ENCODE measurements at places on chromosomes 16 and 17.

DNA sequence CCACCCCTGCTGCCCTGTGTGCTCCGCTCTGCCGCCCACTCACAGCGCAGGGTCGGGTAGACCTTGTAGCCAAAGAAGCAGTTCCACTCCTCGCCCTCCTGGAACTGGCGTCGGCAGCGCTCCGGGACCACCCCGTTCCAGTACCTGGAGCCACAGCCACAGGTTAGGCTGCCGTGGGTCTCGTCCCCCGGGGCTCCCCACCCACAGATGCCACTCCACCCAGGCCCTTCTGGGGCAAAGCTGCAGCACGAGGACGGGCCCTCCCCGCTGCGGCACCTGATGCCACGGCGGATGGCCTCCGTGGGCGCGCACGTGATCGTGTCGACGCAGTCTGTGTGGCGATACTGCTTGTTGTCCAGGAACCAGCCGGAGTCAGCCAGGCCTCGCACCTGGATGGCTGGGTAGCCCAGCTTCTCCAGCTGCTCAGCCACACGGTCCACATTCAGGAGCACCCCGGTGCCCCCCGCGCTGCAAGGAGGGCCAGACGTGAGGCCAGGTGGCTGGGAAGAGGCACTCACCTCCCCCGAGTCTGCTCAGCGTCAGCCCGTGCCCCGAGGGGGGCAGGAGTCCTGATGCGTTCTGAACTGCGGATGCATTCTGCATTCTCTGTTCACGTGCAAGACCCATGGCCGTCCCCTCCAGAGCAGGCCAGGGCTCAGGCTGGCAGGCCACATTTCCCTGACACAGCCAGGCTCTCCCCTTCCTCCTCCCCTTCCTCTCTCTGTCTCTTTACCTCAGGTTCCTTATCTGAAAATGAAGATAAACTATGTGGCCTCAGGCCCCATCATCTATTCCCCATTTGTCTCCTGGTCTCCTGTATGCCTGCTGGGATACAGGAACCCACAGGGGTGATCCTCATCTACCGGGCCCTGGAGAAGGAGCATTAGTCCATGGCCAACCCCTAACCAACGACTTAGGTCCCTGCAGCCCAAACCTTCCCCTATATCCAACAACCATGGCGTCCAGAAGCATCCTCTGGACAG is 4.1 kb downstream of the NOTUM start:
- no peak for DNase-seq

- no peak for DNase-seq
Observed at GRCh38 chr17:70912716-70913485, 743.6 kb downstream of the KCNJ2 start.

DNA sequence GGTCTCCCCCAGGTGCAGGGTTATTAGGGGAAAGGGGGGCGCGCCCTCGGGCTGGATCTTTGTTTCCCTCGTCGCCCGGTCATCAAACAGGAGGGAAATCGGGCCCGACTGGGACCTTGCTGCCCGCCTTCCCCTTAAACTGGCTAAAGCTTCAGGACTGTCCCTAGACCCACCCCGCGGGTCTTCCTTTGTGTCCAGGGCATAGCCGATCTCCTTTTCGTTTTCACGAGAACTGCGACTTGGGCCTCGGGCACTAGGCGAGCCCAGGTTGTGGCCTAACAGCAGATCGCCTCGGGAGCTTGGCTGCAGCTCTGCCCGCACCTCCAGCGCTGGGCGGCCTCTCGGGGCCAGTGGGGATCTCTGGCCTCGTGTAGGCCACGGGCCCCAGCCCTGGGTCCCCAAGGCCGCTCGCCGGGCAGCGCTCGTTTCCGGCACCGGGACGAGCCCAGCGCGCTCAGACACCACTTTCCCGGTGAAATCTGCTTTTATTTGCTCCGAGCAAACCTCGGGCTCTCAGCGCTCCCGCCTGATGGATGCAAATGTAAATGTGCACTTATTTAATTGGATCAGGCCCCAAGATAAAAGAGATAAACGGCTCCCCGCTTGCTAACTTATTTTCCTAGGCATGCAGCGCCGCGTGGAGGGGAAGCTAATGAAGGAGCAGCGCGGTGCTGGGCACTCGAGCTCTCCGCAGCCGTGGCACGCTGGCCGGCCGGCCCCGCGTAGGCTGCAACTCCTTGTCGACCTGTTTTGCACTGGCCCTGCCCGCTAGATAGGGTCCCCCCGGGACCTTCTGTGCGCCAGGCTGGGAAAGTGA is 7.8 kb downstream of the IRX5 start:
- DNase-seq = no peak

DNA sequence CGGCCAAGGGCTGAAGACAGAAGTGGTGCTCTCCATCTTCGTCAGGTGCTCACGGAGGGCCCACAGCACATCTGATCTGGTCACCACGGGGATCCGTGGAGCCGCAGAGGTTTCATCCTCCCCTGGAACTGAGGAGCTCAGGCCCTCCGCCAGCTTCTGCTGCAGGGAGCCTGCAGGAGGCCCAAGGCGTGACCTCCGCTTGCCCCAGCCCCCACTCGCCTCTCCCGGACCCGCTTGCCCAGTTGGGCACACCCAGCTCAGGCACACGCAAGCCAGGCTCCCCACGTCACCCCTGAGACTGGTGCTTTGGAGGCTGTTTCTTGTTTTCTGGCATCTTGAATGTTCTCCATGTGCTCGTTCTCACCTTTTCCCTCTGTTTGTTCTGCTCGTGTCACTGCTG is 39.4 kb upstream of the CHMP6 start:
- no peak for DNase-seq

DNA sequence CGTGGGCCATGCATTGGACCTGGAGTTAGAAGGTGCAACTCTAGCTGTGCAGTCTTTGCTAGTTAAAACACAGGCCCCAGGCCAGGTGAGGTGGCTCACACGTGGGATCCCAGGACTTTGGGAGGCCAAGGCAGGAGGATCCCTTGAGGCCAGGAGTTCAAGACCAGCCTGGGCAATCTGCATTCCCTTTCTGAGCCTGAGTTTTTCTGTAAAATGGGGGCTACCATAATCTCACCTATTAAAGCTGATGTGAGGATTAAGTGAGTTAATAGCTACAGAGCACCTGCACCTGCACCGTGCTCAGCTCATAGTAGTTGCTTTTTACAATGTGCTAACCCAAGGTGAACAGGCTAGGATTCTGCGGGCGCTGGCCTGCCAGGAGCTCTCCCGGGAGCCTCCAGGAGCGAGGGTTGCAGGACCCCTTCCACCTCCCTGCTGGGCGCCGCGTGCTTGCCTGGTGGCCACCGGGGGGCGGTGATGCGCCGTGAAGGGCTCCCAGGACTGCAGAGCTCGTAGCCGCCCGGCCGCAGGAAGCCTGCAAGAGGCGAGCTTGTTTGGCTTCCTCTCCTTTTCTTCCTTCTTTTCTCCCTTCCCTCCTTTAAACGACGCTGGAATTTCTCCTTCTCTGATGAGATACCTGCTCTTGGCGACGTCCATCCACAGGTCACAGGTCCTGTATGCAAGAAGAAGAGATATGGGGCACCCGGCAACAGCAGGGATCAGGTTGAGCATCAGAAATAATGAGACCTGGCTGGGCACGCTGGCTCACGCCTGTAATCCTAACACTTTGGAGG is 51.3 kb downstream of the ZFP90 start:
- no peak for DNase-seq

DNA sequence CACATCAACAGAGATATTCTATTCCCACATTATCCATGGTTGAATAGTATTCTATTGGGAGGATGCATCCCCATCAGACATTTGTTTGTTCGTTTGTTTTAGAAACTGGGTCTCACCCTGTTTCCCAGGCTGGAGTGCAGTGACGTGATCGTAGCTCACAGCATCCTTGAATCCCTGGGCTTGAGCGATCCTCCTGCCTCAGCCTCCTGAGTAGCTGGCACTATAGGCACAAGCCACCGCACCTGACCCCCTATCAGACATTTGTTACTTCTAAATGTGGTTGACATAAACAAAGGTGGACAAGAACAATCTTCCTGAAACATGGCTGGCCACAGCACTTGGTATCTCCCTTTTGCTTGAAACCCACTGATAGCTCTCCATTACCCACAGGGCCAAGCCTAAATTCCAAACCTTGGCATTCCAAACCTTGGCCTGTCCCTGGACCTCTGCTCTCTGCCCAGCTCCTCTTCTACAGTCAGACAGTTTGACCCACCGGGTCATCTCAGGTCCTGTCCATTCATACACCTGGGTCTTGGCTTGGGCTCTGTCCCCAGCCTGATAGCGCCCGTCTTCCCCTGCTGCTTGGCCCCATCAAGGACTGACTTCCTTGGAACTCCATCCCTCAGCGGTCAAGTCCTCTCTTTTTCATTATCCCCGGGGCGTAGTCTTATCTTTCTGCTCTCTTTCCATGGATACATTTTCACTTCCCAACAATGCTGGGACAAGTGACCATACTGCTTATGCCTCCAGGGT is 1.5 kb upstream of the PRR29 start:
- DNase-seq = no peak

DNA sequence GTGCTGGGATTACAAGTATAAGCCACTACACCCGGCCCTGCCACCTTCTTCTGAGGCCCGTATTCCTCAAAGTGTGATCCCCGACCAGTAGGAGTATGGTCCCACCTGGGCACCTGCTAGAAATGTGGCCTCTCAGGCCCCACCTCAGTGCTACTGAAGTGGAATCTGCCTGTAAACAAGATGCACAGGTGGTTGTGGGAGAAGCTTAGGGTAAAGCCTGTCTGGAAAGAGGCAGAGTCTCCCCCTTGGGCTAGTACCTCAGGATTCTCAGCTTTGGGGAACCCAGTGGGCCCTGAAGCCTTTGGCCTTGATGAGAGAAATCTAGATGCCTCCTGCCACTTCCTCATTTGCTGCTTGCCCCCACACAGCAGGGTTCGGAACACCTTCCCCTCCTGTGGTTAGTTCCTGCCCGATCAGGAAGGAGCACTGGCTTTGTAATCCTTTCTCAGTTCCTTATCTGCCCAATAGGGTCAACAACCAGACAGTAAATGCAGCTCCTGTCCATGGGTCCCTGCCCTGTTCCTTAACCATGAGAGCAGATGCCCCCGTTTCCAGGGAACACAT is 25.2 kb downstream of the TK2 start:
- no peak for DNase-seq

DNA sequence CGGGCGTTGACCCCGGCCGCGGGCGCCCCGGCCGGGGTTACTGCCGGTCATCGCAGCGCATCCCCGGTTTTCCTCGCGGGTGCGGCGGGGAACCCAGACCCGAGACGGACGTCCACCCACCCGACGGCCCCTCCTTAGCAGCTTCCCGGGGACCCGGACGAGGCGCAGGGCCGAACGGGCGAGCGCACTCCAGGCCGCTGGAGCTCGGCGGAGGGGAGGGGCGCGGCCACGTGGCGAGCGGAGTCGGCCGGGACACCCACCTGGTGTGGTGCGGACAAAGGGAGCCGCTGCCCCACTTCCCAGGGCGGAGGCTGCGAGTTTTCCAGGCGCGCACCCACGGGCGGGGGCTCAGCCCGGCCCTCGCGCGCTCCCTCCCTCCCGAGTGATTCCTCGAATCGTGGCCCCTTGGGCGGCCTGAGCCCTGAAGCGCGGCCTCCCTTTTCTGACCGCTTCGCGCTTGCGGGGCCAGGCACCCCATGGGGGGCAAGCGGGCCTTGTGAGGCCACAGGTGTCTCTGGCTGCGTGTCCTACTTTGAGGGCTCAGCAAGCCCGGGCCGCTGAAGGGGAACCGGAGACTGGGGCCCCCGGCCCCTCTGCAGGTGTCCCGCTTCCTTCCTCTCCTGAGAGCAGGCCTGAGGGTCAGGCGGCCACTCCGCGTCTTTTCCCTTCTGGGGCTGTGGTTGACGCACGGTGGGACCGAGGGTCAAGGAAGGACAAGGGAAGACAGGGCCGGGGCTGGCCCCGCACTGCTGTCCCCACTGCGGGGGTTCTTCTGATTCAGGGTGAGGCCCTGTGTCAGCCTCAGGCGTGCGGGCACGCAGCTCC is 1.1 kb upstream of the FASN start:
- DNase-seq = no peak

GRCh38 chr17:21085707-21086106 is 41.1 kb upstream of the DHRS7B start:
- no peak for DNase-seq

GRCh38 chr16:49127103-49127502 is 154.5 kb downstream of the CBLN1 start:
- DNase-seq = no peak

DNA sequence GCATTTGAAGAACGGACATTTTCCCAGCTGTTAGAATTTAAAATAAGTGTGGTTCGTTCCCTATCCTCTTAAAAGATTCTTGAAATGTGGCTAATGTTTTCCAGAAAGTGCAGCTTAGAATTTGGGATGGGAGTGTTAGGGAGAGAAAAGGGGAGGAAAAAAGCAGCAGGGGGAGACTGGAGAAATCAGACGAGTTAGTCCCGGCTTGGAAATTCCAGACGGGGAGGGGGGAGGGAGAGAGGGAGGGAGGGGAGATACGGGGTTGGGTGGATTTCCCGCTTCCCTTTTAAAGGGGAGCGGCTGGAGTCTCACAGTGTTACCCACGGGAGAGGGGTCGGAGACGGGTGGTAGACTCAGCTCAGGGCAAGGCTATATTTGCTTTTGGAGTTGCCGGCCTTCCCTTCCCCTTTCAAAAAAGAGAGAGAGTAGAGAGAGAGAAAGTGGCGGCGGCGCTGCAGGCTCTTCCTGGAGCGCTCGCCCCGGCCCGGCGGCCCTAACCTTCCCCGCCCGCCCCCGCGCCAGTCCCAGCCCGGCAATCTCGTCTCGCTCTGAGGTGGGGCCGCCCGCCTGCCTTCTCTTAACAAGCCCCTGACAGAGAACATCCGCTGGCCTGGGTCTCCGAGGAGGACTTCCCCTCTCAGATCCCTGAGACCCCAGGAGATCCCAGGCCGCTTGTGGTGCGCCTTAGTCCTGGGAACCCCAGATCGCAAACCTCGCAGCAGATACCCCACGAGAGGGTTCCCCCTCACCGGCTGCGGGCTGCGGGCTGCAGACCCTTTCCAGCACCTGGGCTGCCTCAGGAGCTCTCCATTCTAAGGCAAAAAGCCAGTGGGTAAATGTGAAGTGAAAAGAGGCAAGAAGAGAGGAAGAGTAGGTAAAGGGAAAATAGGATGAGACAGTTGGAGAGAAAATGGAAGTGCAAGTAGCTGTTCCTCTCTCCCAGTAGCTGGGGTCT is 6.6 kb downstream of the IGF2BP1 start:
- no peak for DNase-seq

GRCh38 chr16:16850274-16850673 is 471.3 kb downstream of the NPIPA7 start:
- DNase-seq = no peak

DNA sequence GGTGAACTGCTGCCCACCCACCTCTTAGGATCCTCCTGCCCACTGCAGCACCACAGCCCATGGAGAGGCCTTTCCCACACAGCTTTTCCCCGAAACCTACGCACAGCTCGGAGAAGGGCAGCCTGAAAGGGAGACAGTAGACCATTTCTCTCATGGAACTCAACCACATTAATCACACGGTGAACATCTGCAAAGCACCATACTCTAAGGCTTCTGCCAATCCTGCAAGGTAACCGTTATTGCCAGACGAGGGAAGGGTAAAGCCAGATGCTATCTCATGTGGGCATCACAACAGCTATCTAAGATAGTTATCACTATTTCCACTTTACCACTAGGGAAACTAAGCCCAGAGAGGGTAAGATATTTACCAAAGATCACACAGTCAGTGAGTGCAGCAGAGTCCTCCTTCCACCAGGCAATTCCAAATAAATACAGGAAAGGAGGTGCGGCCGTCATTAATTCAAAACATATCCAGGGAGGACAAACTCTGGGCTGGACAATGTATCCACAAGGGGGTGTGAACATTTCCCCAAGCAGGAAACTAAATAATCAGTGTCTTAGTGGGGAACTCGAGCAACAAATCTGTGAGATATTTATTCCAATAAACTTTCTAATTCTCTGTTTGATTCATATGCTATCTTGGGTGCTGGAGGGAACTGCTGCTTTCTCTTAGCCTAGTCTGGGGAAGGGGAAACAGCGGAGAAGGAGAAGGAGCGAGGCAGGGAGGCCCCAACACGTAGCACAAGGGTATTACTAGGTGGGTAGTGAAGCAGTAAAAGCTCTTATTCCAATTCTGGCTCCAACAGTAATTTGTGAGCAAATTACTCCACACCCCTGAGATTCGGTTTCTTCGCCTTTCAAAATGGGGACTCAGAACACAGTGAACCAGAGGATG is 723 bp downstream of the TMEM186 start:
- DNase-seq = no peak

Measured in NCI-H2029 treated with DMSO at 0.1 percent for 48 hours (cell line).